HepG2 (cell line): ENCODE measurements at places on chromosomes 16 and 17. TPM values are rescaled to one million over a fixed set of nuclear protein-coding genes. Genes with fewer than 3 reads are reported as not detected.

- DNase-seq = no peak
Observed at GRCh38 chr16:31130899-31131298, 4.6 kb downstream of the PRSS8 start.

GRCh38 chr17:34218748-34219147, 36.3 kb upstream of the CCL2 start:
- no peak for DNase-seq

The TAT gene
- 5.8 and 6.5 TPM in 2 replicates for polyA plus RNA-seq

The ZNF263 gene
- 10.2 and 14.7 TPM in 2 replicates for polyA plus RNA-seq

The COQ9 gene
- polyA plus RNA-seq = 104 and 108 TPM in 2 replicates

GRCh38 chr17:62995377-62995885, 29.4 kb downstream of the TANC2 start:
- DNase-seq = peak; percentile 20

- DNase-seq = no peak
Observed at GRCh38 chr17:81400996-81401722, 5.9 kb downstream of the BAHCC1 start.

GRCh38 chr17:3959295-3959899, 4.8 kb downstream of the ATP2A3 start:
- DNase-seq = peak; percentile 62

The MRTFB gene
- 13.1 and 14.0 TPM in 2 replicates for polyA plus RNA-seq

DNA sequence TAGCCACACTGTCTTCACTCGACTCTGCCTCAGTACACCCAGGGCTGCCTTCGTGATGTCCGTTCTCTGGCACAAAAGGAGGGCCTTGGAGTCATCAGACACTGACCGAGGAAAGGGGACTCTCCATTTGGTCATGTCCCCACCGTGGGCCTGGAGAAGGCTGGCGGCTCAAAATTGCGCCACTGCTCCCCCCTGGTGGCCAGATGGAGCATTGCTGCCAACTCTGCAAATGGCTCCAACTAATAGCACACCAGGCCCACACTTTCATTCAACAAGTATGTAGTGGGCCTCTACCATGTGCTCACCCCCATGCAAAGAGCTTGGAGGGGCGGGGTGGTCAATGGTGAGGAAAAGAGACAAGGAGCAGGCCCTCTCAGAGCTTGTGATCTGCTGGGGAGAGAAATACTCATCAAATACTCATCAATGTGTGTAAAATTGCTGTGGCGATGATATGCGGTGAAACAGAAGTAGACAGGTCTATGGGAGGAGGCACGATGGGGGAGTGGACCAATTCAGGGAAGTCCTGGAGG, 5.2 kb upstream of the GRIN2C start:
- peak; percentile 56 for DNase-seq

GRCh38 chr16:74771656-74772315, 2.8 kb downstream of the FA2H start:
- no peak for DNase-seq

DNA sequence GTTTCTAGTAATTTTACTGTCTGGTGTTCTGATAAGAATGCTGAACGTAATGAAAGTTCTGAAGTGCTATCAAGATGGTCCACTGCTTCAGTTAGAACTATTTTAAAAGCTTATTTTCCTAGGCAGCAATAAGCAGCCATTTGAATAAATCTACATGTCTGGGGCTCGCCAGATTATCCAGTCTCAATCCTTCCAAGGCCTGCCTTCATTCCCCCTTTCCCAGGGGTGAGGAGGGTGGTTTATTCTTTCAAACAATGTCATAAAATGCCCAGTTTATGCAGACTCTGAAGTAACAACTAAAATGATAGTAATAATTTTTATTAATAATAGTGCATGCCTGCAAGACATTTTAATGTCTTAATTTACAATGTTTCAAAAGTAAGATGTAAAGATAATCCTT, 2.4 kb downstream of the CDH11 start:
- DNase-seq = no peak

The TOP3A gene
- 15.4 and 16.9 TPM in 2 replicates for polyA plus RNA-seq

GRCh38 chr17:48491527-48492273, 39.1 kb downstream of the HOXB1 start:
- DNase-seq = no peak

DNA sequence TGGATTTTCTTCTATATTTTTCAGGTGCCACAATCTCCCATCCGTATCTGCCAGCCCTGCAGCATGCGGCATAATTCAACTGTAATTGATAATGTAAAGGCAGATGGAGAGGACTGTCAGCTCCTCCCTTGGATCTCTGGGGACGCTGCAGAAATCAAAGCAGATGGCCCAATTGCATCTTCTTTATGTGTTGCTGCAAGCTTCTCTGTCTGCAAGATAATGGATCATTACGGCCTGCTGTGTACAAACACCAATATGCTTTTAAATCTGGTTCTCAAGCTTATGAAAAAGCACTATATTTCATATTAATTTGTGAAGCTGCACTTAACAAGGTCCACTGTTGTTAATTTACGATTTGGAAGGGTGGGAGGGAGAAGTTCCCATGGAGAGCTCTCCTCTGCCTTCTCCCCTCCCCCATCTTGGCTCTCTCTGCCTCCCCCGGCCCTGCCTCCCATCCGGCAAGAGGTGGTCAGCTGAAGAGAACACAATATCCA, 607.5 kb downstream of the TOX3 start:
- DNase-seq = no peak

GRCh38 chr16:83363521-83363920, 444.3 kb upstream of the HSBP1 start:
- DNase-seq = no peak

DNA sequence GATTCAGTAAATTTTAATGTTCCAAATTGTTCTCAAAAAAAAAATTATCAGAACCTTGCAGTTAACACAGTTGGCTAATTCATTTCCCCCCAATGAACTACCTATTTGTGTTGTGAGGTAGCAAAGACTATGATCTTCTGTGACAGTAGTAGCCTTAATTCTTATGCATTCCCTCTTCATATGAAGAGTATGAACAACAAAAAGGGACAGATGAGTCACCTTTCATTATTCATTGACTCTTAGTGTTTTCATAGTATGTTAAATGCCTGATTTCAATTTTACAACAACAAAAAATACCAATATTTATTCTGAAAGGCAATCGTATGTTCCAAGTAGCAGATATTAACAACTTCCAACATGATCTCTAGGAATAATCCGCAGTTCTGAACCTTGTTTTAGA, 3.6 kb upstream of the SLFN11 start:
- no peak for DNase-seq
